Psoas muscle (tissue), 8 donors: ENCODE measurements at places on chromosomes 1 and 21. TPM values are rescaled to one million over a fixed set of nuclear protein-coding genes. Genes with fewer than 3 reads are reported as not detected.

The ADIPOR1 gene
- 67.5 TPM for total RNA-seq

The MPL gene
- total RNA-seq, result not detected

The NHLH1 gene
- total RNA-seq, result 0.13 TPM

The MYOG gene
- 336 TPM for total RNA-seq

The CCT8 gene
- total RNA-seq, result 138 TPM

The PRKAA2 gene
- 48.4 TPM for total RNA-seq

The TEDDM1 gene
- not detected for total RNA-seq

The C1orf226 gene
- total RNA-seq, result 0.28 TPM

The SPRR1B gene
- total RNA-seq, result not detected

The RXFP4 gene
- not detected for total RNA-seq

The CLDN8 gene
- total RNA-seq, result not detected

The ILDR2 gene
- total RNA-seq, result 0.30 TPM
